ENCODE measurements at places on chromosomes 7 and 10. TPM values are rescaled to one million over a fixed set of nuclear protein-coding genes. Genes with fewer than 3 reads are reported as not detected.

Gene SNCG
- total RNA-seq = 12.1 TPM

Gene EIF4H
- 217 TPM for total RNA-seq

Gene PTF1A
- not detected for total RNA-seq

Gene KCND2
- total RNA-seq = 2.6 TPM

Gene ABCC2
- 56.7 TPM for total RNA-seq

Gene C10orf105
- not detected for total RNA-seq

Gene SPDYE2B
- total RNA-seq = not detected

Gene SPDYE16
- total RNA-seq = 0.03 TPM

DNA sequence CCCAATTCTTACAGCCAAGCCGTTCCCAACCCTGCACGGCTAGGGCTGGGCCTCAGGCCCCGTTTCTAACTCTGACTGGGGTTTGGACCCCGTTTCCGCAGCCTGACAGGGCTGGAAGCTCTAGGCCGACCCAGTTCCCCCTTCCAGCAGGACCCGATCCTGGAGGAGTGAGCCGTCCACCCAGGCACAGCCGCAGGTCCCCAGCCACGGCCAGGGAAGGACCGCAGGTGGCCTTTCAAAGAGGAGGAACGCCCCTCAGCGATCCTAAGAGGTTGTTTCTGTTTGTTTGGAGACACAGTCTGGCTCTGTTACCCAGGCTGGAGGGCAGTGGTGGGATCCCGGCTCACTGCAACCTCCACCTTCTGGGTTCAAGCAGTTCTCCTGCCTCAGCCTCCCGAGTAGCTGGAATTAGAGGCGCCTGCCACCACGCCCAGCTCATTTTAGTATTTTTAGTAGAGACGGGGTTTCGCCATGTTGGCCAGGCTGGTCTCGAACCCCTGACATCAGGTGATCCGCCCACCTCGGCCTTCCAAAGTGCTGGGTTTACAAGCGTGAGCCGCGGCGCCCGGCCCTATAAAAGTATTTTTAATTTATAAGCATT is 778 bp upstream of the GET4 start:
- no peak for DNase-seq

GRCh38 chr7:118449797-118450567 is 225.5 kb downstream of the ANKRD7 start:
- no peak for DNase-seq

DNA sequence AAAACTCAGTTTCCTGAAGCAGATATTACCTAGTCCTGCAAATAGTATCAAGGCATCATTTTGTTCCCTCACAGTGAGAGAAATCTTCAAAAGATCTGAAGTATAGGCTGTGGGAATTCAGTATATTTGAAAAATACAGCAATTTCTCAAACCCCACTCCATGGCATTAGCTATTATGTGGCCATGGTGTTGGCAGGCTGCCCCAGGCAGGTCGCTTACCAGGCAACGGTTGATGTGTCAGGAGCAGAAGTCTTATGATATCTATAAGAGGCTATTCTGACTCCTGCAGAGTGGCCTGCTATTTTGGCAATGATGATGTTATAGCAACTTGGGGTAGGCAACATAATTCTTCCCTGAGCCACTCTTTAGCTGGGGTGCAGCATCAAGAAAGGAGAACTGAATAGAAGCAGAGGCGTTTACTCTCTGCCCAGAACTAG is 187.9 kb downstream of the PLXDC2 start:
- no peak for DNase-seq

- DNase-seq = peak; percentile 20
Observed at GRCh38 chr10:15715619-15716227, 4.0 kb downstream of the ITGA8 start.

GRCh38 chr10:46077731-46078413 is 31.8 kb upstream of the MSMB start:
- DNase-seq = no peak

- DNase-seq = no peak
Observed at GRCh38 chr7:125573126-125573525, 643.5 kb upstream of the POT1 start.

DNA sequence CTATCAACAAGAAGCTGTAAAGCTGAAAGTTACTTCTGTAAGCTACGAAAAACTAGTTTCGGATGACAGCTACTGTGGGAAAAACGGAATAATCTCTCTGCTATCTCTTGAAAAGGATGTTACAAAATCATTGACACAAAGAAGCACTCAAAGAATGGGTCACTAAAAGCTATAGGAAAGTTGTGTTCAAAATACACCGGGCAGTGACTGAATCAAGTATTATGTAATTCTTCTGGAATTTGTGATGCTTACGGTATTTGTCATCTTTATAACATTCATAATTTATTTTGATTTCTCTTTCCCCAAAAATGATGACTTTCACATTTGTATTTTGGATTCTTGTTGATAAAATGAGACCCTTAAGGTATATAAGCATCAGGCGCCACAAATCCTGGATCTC is 112.1 kb upstream of the KLF6 start:
- no peak for DNase-seq

DNA sequence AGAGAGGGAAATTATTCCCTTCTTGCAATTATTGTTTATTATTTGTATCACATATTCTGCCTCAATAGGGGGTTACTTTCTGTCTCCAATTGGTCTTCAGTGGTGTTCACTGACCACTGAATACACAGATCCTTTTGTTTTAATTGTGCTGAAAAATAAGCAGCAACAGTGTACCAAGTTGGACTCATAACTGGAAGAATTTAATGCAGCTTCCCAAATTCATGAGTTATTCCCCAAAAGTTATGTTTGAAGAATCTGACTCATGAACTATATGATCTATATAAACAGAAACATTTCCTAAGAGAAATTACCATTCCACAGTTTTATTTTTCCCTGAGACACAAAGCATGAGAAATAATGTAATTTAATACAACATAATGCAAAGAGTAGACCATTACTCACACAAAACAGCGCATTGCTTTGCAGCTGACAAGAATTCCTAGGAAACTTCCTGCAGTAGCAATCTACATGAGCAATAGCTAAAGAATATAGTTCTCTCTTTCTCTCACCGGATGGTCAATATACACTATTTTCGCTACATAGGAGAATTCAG is 479.2 kb downstream of the HTR7 start:
- DNase-seq = no peak

GRCh38 chr7:156435486-156436231 is 204.9 kb upstream of the RNF32 start:
- DNase-seq = no peak

GRCh38 chr10:121927318-121927840 is 452 bp downstream of the ATE1 start:
- DNase-seq = peak; percentile 73

DNA sequence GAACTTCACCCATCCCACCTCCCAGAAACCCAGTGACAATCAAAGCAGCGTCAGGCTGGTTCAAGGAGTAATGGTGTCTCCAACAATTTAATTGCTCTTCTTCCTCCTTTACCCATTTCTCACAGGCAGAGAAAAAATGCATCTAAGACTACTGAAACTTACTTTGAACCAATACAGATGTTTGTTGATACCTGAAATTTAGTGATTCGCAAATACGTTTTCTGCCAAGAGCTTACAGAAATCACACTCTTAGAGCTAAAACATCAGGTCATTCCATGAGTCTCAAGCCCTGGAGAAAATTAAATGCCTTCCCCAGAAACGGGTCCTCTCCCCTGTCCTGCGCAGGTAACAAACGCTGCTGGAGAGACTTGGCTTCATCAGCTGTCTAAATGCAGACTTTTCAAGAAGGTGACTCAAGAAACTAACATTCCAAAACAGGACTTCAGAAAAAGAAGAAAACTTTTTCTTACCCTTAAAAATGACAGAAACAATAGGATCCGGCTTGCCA is 443 bp downstream of the MYOF start:
- DNase-seq = no peak

DNA sequence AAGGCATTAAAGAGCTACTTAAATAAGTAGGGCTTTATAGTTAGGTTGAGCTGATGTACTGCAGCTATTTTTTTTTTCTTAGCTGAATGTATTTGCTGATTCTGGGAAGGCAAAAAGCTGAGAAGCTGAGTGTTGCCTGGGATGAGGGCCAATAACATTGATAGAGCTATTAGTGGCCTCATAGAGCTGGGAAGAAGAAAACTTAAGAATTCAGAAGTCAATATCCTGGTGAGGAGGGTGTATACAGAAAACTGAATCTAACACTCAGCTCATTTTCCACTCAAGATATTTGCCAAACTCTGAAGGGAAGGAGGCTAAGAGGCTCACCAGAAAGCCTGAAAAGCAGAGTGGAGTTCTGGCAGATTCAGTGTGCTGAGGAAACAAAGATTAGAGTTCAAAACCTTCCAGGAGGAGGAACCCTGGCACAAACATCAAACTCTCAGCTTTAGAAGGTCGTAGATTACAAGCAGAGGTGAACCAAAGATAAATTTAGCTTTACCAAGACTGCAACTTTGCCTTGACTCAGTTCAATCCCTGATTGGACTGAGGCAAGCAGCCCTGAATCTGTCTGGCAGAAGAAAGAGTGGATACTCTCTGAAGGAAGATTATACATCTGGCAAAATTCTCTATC is 11.3 kb downstream of the PPP1R3C start:
- DNase-seq = no peak

DNA sequence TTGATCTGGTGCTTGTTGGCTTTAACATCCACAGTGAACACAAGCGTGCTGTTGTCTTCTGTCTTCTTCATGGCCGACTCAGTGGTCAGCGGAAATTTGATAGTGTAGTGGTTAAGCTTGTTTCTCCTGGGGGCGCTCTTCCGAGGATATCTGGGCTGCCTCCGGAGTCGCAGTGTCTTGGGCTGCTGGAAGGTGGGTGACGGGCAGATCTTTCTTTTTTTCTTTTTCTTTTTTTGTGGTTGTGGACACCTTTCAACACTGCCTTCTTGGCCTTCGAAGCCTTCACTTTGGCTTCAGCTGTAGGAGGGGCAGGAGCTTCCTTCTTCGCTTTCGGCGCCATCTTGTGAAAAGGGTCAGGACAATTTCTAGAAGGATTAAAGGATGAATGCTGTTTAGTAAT is 23.8 kb upstream of the RPA3 start:
- DNase-seq = no peak

DNA sequence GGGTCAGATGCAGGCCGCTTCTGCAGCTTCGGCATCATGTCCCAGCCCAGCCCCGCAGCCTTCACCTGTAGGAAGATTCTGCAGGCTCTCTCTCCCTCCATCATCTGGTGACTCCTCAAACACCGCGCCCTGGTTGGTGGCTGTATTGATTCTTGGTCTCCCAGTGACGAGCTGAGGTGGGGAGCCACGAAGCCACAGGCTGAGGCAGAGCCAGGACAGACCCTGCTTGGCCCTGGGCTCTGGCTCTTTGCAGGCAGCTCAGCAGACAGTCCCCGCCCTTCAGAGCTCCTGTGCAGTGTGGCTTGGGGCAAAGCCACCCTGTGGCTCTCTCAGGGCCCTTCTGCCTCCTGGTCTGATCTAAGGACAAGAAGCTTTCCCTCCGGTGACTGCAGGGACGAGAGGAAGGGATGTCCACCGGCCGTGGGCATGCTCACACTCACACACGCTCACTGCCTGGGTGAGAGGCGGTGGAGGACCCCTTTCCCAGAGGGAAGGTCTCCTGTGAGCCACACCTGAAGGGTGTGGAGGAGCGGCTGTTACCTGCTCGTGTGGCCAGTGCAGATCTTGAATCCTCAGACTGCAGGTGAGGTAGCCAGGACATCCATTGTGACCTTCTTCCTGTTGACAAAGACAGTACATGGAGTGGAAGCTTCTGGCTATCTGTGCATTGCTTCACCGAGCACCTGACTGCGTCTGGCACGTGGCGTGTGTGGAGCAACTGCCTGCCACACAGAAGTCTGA is 79.6 kb downstream of the INPP5A start:
- no peak for DNase-seq

DNA sequence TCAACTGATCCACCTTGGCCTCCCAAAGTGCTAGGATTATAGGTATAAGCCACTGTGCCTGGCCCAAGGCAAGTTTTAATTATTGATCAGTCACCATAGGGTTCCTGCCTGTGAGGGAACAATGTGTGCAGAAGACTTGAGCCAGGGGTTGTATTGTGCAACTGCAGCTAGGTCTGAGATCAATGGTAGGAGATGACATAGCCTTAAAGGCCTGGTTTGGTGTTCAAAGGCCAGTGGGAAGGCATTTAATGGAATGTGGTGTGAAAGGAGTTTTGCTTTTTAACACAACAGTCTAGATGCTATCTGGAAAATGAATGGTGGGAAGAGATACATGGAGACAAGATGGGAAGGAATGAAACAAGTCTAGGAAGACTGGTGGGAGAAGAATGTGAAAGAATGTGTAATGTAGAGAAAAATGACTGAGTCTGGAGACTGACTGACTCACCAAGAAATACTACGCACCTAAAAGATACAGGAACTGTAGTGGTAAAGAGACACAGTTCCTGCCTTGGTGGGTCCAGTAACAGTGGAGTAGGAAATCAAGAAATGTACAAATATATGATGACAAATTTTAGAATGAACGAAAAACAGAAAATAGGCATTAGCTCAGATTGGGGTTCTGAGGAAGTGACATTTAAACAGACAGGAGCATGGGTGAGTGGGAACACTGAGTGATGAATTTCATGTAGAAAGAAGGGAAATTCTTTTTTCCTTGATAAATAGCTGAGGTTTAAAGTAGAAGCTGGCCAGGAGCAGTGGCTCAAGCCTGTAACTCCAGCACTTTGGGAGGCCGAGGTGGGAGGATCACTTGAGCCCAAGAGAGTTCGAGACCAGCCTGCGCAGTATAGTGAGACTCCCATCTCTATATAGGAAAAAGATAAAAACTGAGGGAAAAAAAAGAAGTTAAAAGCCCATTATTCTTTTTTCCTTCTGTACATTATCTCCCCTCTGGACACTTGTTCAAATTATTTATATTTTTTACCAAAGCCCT is 9.4 kb downstream of the HNRNPF start:
- no peak for DNase-seq

- DNase-seq = no peak
Observed at GRCh38 chr10:77763453-77764430, 126.1 kb upstream of the KCNMA1 start.
